ENCODE measurements at places on chromosomes 7 and 10.

DNA sequence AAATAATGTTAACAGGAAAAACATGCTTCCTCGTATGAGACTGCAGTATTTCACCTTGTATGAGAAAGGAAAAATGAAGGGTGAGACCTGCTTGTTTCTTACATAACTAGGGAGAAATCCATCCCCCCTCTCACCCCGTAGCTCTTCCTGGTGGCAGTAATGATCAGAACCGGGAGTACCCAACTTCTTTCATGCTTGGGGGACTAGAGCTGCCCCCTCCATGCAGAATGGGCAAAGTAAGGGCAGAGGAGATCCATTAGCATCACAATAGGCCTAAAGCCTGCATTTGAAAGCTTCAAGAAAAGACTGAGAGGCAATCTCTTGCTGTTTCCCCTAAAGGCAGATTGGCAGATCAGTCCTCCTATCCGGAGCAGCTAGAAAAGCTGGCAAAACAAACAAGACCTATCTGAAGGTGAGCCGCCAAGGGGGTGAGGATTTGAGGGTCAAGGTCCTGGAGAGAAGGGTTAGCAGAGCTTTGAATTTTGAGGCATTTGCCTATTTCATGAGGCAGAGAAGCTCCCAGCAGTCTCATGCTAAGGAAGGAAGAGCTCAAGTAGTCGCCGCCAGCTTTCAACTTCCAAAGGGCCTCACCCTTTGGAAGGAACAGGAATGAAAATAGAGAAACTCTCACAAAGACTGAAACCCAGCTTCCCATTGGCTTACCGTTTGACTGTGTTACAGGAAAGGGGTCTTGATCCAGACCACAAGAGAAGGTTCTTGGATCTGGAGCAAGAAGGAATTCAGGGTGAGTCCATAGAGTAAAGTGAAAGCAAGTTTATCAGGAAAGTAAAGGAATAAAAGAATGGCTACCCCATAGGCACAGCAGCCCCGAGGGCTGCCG is 36.2 kb downstream of the BAG3 start:
- peak; percentile 38 for DNase-seq

- no peak for DNase-seq
These were observed 8.8 kb upstream of the EBLN1 start for GRCh38 chr10:22226599-22226998.

GRCh38 chr10:79020015-79020491 is 48.7 kb upstream of the ZMIZ1 start:
- DNase-seq: no peak

DNA sequence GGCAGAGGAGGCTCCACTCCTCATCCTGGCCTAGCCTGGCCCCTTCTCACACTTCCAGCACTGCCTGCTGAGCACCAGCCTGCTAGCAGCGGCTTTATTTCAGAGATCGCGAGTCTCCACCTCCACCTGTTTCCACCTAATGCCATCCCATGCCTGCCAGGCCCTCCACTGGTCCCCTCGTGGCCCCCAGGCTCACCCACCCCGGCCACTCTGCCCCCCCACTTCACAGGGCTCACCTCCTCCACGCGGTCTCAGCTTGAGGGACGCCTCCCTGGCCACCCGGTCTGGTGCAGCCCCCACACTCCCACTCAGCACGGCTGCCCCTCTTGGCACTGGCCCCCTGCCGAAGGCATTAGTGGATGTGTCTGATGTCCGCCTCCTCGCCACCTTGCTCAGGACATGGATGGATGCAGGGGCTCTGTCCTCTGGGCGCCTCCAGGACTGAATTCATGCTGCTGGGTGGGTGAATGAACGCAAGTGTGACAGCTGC is 3.8 kb upstream of the NKX6-2 start:
- no peak for DNase-seq

- peak; percentile 69 for DNase-seq
These were observed 276.9 kb downstream of the CSTF2T start for GRCh38 chr10:51422311-51423120.

GRCh38 chr10:120499883-120500282 is 42.9 kb downstream of the PLPP4 start:
- no peak for DNase-seq

GRCh38 chr10:80460399-80461207 is 6.5 kb downstream of the TSPAN14 start:
- peak; percentile 92 for DNase-seq

- peak; percentile 17 for DNase-seq
These were observed 58.4 kb downstream of the MAPK8 start for GRCh38 chr10:48364659-48365405.

GRCh38 chr7:24963218-24963617 is 16.8 kb downstream of the OSBPL3 start:
- DNase-seq: no peak

GRCh38 chr7:47045207-47046051 is 536.5 kb downstream of the TNS3 start:
- DNase-seq: no peak

GRCh38 chr7:151206914-151207313 is 3.4 kb downstream of the H2BK1 start:
- DNase-seq: peak; percentile 48

GRCh38 chr7:80902019-80902418 is 16.8 kb downstream of the SEMA3C start:
- no peak for DNase-seq

GRCh38 chr10:76885816-76886215 is 751.8 kb downstream of the KCNMA1 start:
- no peak for DNase-seq

DNA sequence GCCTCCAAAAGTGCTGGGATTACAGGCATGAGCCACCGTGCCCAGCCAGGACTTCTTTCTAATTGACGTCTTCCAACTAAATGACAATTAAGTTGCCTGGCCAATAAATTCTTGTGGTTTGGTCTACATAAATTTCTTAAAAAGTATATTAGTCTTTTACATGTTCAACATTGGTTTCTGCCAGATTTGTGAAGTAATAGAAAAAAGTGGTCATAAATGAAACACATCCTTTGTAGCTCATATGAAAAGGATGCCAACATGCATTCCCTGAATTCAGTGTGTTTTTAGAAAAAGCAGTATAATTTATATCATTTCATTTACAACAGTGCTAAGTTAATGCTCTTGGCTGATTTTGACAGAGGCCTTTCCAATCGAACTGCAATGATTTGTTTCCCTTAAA is 215.0 kb downstream of the TAX1BP1 start:
- no peak for DNase-seq

DNA sequence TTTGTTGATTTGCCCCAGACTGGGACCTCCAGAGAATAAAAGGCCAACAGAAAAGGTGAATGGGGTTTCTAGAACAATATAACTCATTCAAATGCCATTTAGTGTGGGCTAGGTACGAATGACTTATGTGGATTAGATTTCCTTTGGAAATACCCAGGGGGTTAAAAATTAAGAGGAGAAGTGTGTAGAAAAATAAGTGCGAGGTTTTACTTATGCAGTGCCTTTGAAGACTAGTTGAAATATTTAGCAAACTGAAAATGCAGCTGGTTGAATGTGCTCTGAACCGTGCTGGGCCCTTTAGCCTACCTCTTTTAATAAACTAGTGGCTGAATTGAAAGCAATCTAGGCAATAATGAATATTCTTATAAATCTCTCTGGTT is 180.6 kb downstream of the LRMDA start:
- no peak for DNase-seq
